A549 treated with dexamethasone at 1 μM for 4 hours (cell line): ENCODE measurements at places on chromosomes 2 and 18. TPM values are rescaled to one million over a fixed set of nuclear protein-coding genes. Genes with fewer than 3 reads are reported as not detected.

The TTN gene
- under 0.01 to 0.04 TPM (median 0.01 TPM) in 5 replicates for total RNA-seq

The L3MBTL4 gene
- total RNA-seq, result 0.06 TPM in 1 of 5 replicates, not detected in the others

The CYRIA gene
- 0.31 to 0.58 TPM (median 0.46 TPM) in 5 replicates for total RNA-seq

The UGT1A10 gene
- total RNA-seq, result 0.05 TPM in 1 of 5 replicates, not detected in the others

The AKAIN1 gene
- not detected in 5 replicates for total RNA-seq

The IL36A gene
- not detected in 5 replicates for total RNA-seq

The LAMA3 gene
- 45.2 to 74.1 TPM (median 63.0 TPM) in 5 replicates for total RNA-seq

The MATN3 gene
- 11.0 to 18.8 TPM (median 15.4 TPM) in 5 replicates for total RNA-seq

The CYS1 gene
- total RNA-seq, result 0.98 to 1.9 TPM (median 1.5 TPM) in 5 replicates

The NT5DC4 gene
- total RNA-seq, result 0.05 TPM in 1 of 5 replicates, not detected in the others

The ZAP70 gene
- total RNA-seq, result 0.09 to 0.19 TPM in 2 of 5 replicates, not detected in the others

The C2orf78 gene
- total RNA-seq, result not detected in 5 replicates

The LRRC30 gene
- not detected in 5 replicates for total RNA-seq

The WNT6 gene
- 0.11 to 0.26 TPM (median 0.22 TPM) in 5 replicates for total RNA-seq

The HADHB gene
- 87.3 to 100 TPM (median 98.9 TPM) in 5 replicates for total RNA-seq

The CIB4 gene
- total RNA-seq, result 0.20 to 0.42 TPM in 2 of 5 replicates, not detected in the others

The ADRA2B gene
- total RNA-seq, result 0.08 to 0.14 TPM (median 0.11 TPM) in 5 replicates

The SCN7A gene
- total RNA-seq, result not detected in 5 replicates

The SNRNP27 gene
- 41.6 to 69.3 TPM (median 49.1 TPM) in 5 replicates for total RNA-seq

The TEKT4 gene
- not detected in 5 replicates for total RNA-seq

The RAD51AP2 gene
- not detected in 5 replicates for total RNA-seq

The ACMSD gene
- not detected in 5 replicates for total RNA-seq

The FOXD4L1 gene
- total RNA-seq, result 0.09 to 0.54 TPM (median 0.41 TPM) in 5 replicates

The SRD5A2 gene
- total RNA-seq, result 0.02 to 0.05 TPM (median 0.02 TPM) in 5 replicates

The CCL20 gene
- total RNA-seq, result 3.0 to 6.9 TPM (median 3.9 TPM) in 5 replicates

The ALKAL2 gene
- not detected in 5 replicates for total RNA-seq

The MOGAT1 gene
- not detected in 5 replicates for total RNA-seq

The STAT4 gene
- total RNA-seq, result 3.9 to 5.7 TPM (median 4.8 TPM) in 5 replicates

The SETBP1 gene
- total RNA-seq, result 0.37 to 0.74 TPM (median 0.63 TPM) in 5 replicates

The IFIH1 gene
- 0.92 to 1.1 TPM (median 1.1 TPM) in 5 replicates for total RNA-seq

The UGT1A8 gene
- total RNA-seq, result 0.06 to 0.07 TPM (median 0.06 TPM) in 3 of 5 replicates, not detected in the others

The ONECUT2 gene
- total RNA-seq, result 0.25 to 0.68 TPM (median 0.48 TPM) in 5 replicates

The CNGA3 gene
- total RNA-seq, result 0.03 to 0.09 TPM (median 0.05 TPM) in 4 of 5 replicates, not detected in the other

The SAG gene
- 0.24 TPM in 1 of 5 replicates, not detected in the others for total RNA-seq

The TFCP2L1 gene
- 18.1 to 32.0 TPM (median 31.5 TPM) in 5 replicates for total RNA-seq

The EGR4 gene
- 0.09 to 0.27 TPM (median 0.12 TPM) in 5 replicates for total RNA-seq

The POTEI gene
- total RNA-seq, result 0.01 TPM in 1 of 5 replicates, not detected in the others

The VSNL1 gene
- not detected in 5 replicates for total RNA-seq

The FEV gene
- total RNA-seq, result 0.20 TPM in 1 of 5 replicates, not detected in the others

The GALNT5 gene
- total RNA-seq, result 2.0 to 2.4 TPM (median 2.1 TPM) in 5 replicates

The SP110 gene
- total RNA-seq, result 8.0 to 10.5 TPM (median 9.5 TPM) in 5 replicates

The GPR39 gene
- total RNA-seq, result 5.9 to 8.5 TPM (median 7.4 TPM) in 5 replicates

The NRP2 gene
- 79.1 to 143 TPM (median 133 TPM) in 5 replicates for total RNA-seq

The EVA1A gene
- 7.0 to 10.9 TPM (median 8.7 TPM) in 5 replicates for total RNA-seq

The DES gene
- 0.38 to 0.47 TPM (median 0.45 TPM) in 5 replicates for total RNA-seq

The ASPRV1 gene
- total RNA-seq, result 0.18 to 0.44 TPM (median 0.30 TPM) in 5 replicates

The CTAGE1 gene
- total RNA-seq, result not detected in 5 replicates
